Activated CD8-positive, alpha-beta memory T cell treated with anti-CD3 and anti-CD28 coated beads, Interleukin-2, amount 50 U/mL, for 48 hours (primary cell): ENCODE measurements at places on chromosomes 16 and 17.

- DNase-seq, result no peak
Measured at GRCh38 chr17:56528696-56529095, 64.8 kb upstream of the NOG start.

DNA sequence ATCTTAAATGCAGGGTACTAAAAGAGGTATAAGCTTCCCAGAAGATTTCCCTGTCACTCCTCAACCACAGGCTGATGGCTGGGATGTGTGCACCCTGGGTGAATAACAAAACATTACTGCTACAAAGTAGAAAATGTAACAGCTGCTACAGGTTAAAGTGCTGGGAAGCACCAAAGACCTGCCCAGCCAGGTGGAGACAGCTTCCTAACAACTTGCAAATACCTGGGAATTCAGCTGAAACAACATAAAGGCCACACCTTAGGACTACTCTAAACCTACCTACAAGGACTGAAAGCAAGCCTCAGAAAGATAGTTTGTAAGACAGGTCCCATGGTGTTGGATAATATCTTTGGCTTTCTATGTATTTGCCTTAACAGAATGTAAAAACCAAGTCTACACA is 118.5 kb downstream of the CEP112 start:
- DNase-seq, result no peak

DNA sequence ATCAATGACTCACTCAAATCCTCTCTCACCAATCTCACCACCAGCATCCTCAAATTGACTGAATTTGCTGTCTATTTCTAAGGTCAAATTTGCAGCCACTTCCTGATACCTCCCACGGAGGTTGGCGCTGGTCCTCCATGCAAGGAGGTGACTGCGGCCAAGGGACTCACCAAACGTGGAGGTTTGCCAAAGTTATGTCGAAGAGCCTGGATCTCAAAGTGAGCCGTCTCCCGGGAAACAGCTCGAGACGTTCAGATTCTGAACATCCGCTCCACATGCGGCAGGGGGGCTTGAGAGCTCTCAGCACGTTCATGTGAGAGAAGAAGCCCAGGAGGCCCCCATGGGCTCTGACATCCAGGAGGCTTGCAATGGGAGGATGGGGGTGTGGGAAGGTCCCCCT is 22.6 kb downstream of the LGALS3BP start:
- DNase-seq, result no peak

DNA sequence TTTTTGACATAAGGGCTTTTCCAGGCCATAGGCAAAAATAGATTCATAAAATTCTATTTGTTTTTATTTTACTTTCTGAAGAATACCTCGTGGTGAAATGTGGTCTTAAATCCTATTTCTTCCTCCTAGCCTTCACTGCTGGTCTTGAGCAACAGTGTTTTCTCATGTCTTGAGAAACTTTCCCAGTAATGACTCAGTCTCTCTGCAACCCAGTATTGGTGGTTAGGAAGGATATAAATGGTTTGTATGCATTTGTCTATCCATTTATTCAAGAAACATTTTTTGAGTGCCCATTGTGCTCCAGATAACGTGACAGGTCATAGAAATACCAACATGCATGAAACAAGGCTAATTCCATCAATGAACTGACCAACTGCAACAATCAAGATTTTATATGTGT is 213.9 kb downstream of the TMEM114 start:
- no peak for DNase-seq

DNA sequence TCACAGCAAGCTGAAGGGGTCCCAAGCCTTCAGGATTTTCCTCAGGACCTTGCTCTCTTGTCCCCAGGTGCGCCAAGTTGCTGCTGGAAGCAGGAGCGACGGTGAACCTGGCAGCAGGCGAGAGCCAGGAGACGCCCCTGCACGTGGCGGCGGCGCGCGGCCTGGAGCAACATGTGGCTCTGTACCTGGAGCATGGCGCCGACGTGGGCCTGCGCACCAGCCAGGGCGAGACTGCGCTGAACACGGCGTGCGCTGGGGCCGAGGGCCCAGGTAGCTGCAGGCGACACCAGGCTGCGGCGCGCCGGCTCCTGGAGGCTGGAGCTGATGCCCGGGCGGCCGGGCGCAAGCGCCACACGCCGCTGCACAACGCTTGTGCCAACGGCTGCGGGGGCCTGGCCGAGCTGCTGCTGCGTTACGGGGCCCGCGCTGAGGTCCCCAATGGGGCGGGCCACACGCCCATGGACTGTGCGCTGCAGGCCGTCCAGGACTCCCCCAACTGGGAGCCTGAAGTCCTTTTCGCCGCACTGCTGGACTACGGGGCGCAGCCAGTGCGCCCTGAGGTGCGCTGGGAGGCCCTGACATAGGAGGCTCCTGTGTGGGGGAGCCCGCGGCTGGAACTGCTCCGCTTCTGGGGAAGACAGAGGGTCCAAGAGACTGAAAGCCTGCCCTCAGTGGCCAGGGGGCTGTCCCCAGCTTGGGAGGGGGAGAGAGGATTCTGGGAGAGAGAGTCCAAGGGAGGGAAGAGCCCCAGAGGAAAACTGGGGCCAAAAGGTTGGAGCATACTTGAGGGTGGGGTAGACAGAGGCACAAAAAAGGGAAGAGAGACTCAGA is 6.4 kb downstream of the ASB16 start:
- no peak for DNase-seq

DNA sequence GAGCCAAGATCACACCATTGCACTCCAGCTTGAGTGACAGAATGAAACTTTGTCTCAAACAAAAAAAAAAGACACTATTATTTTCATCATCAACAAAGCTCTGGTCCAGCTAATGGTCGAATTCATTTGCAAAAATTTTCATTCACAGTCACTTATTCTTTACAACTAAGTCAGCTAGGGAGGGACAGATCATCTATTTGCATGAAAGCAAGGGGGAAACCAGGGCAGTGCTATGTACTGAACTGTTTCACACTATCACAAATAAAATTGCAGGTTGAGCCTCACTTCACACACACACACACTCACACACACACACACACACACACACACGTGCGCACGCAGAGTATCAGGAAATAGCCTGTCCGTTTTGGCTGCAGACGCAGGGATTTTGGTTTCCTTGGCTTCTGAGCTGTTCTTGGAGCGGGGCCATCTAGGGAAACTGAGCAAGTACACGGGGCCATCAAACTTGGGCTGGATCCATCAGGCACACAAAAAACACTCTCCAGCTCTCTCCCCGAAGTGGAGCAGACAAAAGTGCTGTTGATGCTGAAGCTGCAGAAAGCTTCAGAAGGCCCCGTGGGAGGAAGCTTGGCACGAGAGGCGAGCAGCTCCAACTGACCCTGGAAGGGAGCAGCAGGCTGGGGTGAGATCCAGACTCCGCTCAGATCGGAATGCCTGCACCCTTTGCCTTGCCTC is 44.3 kb upstream of the HELZ start:
- no peak for DNase-seq

DNA sequence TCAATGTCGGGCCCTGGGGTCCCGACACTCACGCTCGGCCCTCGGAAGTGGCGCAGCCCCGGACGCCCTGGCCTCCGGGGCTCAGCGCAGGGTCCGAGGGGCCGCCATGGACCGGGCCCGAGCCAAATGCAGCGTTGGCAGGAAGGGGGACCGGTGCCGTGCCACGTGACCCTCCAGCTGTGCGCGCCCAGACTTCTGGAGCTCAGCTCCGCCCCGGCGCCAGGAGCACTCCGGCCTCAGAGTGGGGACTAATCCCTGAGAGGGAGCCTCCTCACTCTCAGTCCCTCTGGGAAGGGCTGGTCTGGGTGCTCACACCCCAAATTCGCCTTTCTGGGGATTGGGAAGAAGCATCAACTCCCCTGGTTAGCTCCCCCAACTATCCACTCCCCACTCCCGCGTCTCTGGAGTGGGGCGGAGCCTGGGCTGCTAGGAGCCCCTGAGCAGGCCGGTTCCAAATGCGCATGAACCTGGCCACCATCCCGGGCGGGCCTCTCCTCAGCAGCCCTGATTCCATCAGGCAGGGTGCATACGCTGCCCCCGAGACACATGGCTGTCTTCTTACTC is at the start of gene B3GNT9:
Gene B3GNT9 (minus strand): TSS at position 166 of the 564 bp plus-strand sequence. CDS start 513 bp downstream, outside the sequence.
- peak; percentile 76 for DNase-seq

DNA sequence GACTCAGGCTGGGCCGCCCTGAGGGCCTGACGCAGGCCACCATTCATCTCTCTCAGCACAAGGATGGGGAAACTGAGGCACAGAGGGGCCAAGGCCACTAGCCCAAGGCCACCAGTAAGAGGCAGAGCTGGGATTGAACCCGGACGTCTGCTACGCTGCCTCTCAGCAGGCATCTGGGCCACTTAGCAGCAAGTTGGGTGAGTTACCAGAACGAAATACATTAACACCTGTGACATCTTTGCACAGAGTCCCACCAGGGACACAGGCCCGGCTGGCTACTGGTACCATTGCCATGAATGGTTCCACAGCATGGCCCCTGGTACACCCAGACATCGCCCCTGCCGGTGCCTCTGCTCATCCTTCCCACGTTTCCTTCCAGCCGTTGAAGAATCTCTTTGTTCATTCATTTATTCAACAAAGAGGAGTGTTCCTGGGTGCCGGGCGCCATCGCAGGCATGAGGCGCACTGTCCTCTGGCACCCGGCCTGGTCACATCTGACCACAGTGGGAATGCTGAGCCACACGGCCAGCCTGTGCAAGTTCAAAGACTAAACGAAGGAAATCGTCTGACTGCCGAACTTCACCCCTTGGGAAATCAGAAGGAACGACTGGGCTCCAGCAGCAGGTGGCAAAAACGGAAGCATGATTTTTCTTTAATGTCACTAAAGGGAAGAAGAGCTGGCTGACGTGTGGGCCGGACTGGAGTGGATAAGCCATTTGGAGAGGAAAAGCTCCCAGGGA is 7.4 kb upstream of the ZNF469 start:
- no peak for DNase-seq

GRCh38 chr16:67915831-67916723 is 15.6 kb downstream of the CTRL start:
- DNase-seq, result no peak

GRCh38 chr17:37134050-37134449 is 185.3 kb downstream of the AATF start:
- DNase-seq, result no peak

- no peak for DNase-seq
Measured at GRCh38 chr16:28555561-28555960, 1.8 kb downstream of the SGF29 start.

- DNase-seq, result no peak
Measured at GRCh38 chr17:80017226-80018010, 18.3 kb downstream of the TBC1D16 start.

DNA sequence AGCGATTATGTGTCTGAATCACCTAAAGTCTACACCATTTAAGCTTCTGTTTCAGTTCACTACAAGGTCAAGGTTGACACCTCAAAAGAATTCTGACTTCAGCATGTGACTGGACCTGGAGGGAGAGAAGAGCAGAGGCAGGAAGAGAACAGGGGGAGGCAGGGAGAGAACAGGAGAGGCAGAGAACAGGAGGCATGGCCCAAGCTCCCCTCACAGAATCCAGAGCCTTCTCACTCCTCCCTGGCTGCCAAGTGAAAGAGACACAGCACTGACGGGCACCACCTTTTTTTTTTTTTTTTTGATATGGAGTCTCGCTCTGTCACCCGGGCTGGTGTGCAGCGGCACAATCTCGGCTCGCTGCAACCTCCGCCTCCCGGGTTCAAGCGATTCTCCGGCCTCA is 11.4 kb downstream of the GGA2 start:
- no peak for DNase-seq

DNA sequence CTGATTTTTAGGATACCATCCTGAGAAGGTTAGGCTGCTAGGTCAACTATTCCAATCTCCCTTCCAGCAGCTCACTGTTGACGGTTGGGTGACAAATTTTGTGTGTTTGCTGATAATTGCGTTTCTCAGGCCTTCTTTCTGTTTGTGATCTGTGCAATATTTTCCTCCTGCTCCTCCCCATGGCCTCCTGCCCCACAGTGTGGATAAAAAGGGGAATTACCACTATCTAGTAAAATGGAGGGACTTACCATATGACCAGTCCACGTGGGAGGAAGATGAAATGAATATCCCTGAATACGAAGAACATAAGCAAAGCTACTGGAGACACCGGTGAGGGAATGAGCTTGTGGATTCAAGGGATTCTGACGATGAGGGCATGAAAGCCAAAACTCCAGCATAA is 9.2 kb downstream of the CHD3 start:
- DNase-seq, result peak; percentile 38

DNA sequence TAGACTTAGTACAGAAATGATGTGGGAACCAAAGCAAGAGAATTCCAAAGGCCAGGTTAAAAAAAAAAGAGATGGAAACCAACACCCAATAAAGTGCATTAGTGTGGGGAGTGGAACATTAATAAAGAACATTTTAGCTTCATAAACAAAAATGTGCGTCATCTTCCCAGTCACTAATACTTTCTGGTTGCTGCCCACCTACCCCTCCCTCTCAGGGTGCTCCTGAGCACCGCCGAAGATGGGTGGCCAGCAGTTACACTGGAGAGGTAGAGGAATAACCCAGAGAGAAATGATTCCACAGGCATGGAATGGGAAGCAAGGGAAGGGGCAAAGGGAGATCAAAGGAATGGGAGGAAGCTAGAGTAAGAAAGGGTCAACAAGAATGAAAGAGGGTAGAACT is 6.0 kb upstream of the CHD3 start:
- no peak for DNase-seq

GRCh38 chr16:75703306-75703705 is 2.0 kb upstream of the DUXB start:
- DNase-seq, result no peak

DNA sequence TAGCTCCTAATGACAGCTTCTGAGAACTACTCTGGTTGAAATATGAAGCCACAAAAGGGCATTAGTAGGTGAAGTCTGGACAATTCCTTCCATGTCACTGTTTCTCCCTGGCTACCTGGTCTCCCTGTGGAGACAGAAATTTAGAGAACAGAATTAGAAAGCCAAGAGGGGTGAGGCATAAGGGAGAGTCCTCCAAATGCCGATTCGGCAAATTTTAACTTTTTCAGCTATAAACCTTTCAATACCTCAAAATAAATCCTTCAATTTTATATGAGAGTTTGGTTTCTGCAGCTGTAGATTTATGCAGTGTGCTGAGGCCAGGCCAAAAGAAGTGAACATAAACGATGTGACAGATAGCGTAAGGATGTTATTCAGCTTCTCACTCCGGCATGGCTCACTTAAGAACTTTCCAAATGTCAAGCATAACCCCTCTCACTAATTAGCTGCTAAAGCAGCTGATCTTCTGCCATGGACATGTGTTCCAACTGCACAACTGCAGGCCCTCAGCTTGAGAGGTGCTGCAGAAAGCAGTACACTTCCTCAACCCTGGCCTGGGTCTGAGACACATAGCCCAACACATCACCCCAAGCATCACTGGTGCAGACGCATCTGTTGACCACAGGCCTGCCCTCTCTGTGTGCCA is 247.9 kb upstream of the SOX9 start:
- DNase-seq, result no peak

GRCh38 chr16:27722207-27722606 is 172.3 kb downstream of the KATNIP start:
- DNase-seq, result no peak
